ENCODE measurements at places on chromosomes 6 and 20. TPM values are rescaled to one million over a fixed set of nuclear protein-coding genes. Genes with fewer than 3 reads are reported as not detected.

DNA sequence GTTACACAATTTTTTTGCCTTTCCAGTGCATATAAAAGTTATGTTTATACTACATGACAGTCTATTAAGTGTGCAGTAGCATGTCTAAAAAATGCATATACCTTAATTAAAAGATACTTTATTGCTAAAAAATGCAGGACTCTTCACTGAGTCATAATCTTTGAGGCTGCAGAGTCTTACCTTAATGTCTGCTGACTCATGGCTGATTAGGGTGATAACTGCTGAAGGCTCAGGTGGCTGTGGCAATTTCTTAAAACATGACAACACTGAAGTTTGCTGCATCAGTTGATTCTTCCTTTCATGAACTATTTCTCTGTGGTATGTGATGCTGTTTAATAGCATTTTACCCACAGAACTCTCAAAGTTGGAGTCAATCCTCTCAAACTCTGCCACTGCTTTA, 19.1 kb downstream of the ZSCAN23 start:
- DNase-seq, result no peak

- DNase-seq, result no peak
Measured at GRCh38 chr20:60632391-60633262, 619.4 kb upstream of the CDH4 start.

- no peak for DNase-seq
Measured at GRCh38 chr20:63128367-63128766, 87.6 kb downstream of the YTHDF1 start.

- no peak for DNase-seq
Measured at GRCh38 chr6:170034294-170034693, 256.6 kb downstream of the DLL1 start.

GRCh38 chr6:79277109-79277508, 42.6 kb upstream of the HMGN3 start:
- DNase-seq, result peak; percentile 9

DNA sequence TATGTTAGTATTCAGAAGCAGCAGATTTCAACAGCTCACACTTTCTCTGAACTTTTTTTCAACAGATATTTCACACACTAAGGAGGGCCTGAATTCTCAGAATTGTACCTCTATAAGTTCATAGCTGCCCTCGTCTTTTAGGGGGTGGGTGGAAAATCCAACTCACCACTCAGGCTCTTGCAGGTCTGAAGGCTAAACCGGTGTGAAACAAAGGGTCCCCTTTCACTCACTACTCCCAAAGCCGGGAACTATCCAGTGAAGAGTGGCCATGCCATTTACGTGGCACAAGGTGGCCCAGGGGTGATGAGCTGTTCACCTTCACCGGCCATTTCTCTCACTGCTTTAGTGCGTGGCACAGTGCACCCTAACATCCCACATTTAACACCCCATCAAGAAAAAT, 24.2 kb downstream of the TBC1D7 start:
- DNase-seq, result peak; percentile 16

DNA sequence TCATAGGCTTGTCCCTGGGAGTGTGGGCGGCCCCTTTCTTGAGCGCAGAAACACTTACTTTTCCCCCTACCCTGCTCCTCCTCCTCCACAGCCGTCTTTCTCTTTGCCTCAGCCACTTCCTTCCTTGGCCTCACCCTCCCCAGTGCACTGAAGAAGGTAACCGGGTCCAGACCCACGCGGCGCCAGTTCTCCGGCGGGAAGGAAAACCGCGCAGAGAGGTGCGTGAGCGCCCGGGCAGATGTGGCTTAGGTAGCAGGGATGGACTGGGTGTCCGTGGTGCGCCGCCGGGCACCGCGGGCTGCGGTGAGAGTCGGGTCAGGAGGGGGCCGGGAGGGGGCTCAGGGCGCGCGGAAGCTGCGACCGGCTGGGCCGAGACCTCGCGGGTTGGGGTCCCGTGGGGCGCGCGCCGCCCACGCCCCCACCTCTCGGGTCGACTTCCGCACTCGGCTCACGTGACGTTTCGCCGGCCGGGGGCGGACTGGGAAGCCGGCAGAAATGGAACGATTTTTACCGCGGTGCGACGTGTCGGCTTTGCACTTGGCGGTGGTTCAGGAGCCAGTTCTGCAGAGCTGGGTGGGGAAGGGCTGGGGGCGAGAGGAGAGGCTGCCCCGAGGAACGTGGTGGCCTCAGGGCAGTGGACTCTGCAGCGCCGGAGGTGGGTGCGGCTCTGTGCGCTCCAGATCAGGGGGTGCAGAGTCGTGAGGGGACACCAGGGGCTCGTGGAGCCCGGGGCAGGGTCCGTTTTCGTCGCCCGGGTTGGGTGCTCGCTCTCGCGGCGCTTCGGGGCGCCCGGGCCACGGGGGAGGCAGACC, at the start of gene ABRACL:
Gene ABRACL, plus strand, starts transcription at position 88 of the 812 bp plus-strand sequence. CDS start 5,416 bp downstream, outside the sequence.
- DNase-seq, result peak; percentile 78

- no peak for DNase-seq
Measured at GRCh38 chr20:19137641-19138040, 74.8 kb upstream of the SLC24A3 start.

GRCh38 chr20:13119583-13119982, 101.5 kb upstream of the ISM1 start:
- DNase-seq, result peak; percentile 79

DNA sequence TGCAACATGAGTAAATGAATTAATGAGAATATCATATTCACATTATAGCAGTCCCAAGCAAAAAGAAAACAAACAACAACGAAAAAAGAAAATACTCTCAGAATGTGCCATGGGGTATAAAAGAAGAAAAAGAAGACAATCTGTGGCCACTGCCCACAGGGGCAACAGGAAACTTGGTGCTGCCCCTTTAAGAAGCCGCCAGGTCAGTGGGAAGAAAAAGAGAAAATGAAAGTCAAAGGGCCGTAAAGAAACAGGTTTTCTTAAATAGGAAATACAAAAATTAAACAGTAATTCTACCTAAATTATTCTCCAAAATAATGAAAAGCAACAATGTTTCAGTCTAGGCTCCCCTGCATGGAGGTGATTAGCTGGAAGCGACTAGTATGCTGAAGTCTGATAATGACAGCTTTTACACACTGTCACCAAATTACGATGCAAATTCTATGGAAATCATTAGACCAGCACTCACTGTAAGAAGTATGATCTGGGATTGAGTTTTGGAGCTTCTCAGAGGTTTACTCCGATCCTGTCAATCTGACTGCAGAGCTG, 23.6 kb downstream of the GMDS start:
- DNase-seq, result peak; percentile 47

GRCh38 chr6:133128191-133128590, 113.0 kb upstream of the EYA4 start:
- DNase-seq, result no peak

DNA sequence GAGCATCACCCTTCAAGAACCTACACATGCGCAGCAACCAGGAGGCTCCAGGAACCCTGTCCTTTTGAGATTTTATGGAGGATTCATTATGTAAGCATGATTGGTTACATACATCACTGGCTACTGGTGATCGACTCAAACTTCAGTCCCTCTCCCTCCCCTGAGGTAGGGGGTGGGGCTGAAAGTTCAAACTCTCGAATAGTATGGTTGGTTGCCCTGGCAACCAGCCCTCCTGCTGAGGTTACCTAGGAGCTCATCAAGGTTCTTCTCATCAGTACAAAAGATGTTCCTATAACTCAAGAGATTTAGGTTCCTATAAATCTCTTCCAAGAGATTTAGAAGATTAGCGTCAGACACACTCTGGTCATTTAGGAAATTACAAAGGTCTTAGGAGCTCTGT, 21.9 kb upstream of the ZSCAN9 start:
- no peak for DNase-seq

- peak; percentile 76 for DNase-seq
Measured at GRCh38 chr6:75855052-75855451, 106.0 kb downstream of the MYO6 start.

GRCh38 chr6:29827579-29828470, at the start of gene HLA-G:
Gene HLA-G, plus strand, starts transcription at chr6:29827825. Its CDS starts 20 bp downstream, at chr6:29827845.
- DNase-seq, result no peak

DNA sequence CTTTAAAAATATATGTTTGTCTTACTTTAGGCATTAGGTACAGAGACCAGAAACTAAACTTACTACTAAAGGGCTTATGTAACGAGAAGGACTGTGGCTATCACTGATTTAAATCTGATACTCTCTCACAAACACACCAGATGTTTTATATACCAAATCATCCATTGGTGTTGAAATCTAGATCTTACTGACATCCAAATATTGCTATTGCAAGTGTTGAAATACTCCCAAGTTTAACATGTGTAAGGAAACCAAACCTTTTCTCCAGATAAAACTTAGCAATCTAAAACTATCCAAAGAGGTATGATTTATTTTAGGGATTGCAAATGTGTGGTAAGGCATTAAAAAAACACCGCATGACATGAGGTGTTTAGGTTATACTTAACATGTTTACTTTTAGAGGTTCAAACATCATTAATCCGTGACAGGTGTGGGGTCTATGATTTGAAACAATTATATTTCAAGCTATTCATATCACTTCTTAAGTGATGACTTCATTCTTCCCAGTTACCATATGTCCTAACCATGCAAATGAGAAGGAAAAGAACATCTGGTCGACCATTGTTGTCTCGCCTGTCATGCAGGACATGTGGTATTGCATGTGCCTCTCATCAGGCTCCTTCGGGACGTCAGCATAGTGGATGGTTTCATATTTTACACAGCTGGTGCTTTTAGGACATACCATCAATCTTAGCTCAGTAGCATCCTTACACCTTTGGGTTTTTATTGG, 168.3 kb upstream of the SPACA1 start:
- DNase-seq, result no peak

DNA sequence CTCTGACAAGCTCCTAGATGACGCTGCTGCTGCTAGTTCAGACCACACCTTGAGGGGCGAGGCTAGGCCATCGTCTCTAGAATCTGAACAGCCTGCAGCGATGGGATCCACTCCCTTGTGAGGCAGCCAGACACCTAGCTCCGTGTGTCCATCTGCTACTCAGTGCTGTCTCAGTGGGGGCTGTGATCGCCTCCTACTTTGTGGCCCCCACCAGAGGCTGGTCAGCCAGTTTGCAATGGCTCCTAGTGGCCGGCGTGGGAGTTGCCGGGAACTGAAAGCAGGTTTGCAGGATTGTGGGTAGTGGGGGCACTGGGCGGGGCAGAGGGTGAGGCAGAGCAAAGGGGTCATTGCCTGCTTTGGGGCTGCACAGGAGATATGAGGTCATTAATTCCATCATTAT, 2.8 kb downstream of the CCN5 start:
- no peak for DNase-seq

- no peak for DNase-seq
Measured at GRCh38 chr6:82686719-82687118, 323.1 kb downstream of the TPBG start.

GRCh38 chr6:21522797-21523456, 70.6 kb upstream of the SOX4 start:
- DNase-seq, result no peak

DNA sequence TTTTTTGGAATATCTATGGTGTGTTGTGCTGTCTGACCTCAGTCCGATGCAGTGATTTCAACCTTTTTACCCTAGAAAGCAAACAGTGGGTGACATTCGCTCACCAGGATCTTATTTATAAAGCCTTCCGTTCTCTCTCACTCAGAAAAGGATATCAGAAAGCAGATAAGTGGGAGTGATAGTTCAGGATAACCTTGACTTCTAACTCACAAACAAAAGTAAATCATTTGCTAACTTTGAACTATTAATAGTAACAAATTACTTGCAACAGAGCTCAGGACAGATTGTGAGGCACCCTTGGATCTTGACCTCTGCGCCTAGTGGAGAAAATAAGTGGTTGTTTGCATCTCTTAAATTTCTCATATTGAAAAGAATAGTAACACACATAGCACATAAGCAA, 637.1 kb upstream of the CITED2 start:
- no peak for DNase-seq

TMEM14A gene
- 22.9 TPM for total RNA-seq

DDX27 gene
- 31.1 TPM for total RNA-seq

PSMA7 gene
- total RNA-seq, result 450 TPM

SLC22A7 gene
- not detected for total RNA-seq

CRISP3 gene
- not detected for total RNA-seq

BPIFA1 gene
- total RNA-seq, result not detected
